Right renal pelvis (tissue), 4 donors: ENCODE measurements at places on chromosomes 11 and 22. TPM values are rescaled to one million over a fixed set of nuclear protein-coding genes. Genes with fewer than 3 reads are reported as not detected.

GRCh38 chr11:78465169-78465942, 47.7 kb upstream of the GAB2 start:
- no peak for DNase-seq

- DNase-seq, result no peak
Measured at GRCh38 chr11:101748572-101749344, 165.0 kb upstream of the TRPC6 start.

MMP13 gene
- not detected for polyA plus RNA-seq

UPB1 gene
- polyA plus RNA-seq, result 0.86 TPM

DNA sequence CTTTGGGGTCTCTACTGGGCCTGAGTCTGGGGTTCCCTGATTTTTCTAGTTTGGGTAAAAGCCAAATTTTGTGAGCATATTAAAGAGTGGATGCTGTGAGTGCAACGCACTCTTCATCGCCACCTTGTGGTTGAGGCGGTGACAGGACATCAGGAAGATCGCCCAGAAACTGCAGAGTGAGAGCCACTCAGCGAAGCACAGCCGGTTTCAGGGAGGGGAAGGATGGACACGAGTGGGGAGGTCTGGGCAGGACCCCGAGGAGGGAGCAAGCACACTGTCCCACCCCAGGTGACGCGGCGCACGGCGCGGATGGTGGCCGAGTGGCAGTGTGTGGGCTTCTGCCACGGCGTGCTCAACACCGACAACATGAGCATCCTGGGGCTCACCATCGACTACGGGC, 9.1 kb downstream of the SELENOO start:
- DNase-seq, result no peak

RASSF10 gene
- polyA plus RNA-seq, result 31.9 TPM

QSER1 gene
- 48.8 TPM for polyA plus RNA-seq
